Cortex of kidney (tissue), 1 donor: ENCODE measurements at places on chromosomes 7 and 10.

DNA sequence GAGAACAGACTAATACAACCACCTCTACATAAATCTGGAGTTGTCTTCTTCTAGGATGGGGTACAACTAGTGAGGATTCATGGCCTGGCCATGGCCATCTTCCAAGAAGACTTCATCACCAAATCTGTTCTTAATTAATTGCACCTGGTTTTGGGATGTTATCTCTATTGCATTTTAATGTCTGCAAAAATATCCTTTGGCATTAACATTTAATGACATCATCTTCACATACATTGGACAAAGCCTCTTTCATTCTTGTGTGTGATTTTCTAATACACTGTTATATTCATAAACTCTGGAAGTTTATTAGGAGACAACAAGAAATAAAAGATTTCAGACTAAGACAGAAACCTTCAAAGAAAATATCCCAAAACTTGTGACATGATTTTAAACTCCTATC is 124.2 kb upstream of the ABCB5 start:
- DNase-seq: no peak

- DNase-seq: no peak
Observed at GRCh38 chr7:80879849-80880248, 39.0 kb downstream of the SEMA3C start.

GRCh38 chr10:69333205-69333604 is 54.9 kb downstream of the HK1 start:
- DNase-seq: no peak

DNA sequence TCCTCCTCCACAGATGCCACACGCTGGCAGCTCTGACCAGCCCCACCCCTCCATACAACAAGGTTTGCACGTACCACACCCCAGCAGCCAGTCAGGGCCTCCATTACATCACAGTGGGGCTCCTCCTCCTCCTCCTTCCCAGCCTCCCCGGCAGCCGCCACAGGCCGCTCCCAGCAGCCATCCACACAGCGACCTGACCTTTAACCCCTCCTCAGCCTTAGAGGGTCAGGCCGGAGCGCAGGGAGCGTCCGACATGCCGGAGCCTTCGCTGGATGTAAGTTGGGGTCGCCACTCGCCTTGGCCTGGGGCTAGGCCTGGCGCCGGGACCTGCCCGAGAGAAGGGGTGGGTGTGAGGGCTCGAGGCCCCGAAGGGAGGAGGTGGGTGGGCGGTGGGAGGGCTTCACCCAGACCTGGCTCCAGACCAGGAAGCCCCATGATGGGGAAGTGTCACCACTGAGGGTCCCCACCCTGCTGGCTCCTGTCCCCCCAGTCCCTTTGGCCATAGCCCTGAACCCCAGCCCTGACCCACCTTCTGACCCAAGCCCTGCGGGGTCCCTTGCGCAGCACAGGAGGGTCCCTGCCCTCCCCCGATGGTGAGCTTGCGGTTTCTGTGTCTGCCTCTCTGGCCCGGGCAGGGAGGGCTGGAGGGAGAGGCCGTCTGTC is 36.2 kb upstream of the PPIF start:
- no peak for DNase-seq

- DNase-seq: no peak
Observed at GRCh38 chr10:133440633-133441285, 13.0 kb upstream of the SCART1 start.
